ENCODE measurements at places on chromosomes 5 and 9. TPM values are rescaled to one million over a fixed set of nuclear protein-coding genes. Genes with fewer than 3 reads are reported as not detected.
A peak's percentile ranks its signal among the peaks of the same experiment; 100 is the strongest.

- no peak for DNase-seq
These were observed 125.1 kb upstream of the SGCD start for GRCh38 chr5:156201788-156202403.

GRCh38 chr5:174325431-174325830 is 279.9 kb downstream of the NSG2 start:
- DNase-seq, result no peak

- no peak for DNase-seq
These were observed 43.3 kb downstream of the PUM3 start for GRCh38 chr9:2800394-2801179.

GRCh38 chr5:150118561-150119229 is 32.3 kb upstream of the CSF1R start:
- DNase-seq, result no peak

DNA sequence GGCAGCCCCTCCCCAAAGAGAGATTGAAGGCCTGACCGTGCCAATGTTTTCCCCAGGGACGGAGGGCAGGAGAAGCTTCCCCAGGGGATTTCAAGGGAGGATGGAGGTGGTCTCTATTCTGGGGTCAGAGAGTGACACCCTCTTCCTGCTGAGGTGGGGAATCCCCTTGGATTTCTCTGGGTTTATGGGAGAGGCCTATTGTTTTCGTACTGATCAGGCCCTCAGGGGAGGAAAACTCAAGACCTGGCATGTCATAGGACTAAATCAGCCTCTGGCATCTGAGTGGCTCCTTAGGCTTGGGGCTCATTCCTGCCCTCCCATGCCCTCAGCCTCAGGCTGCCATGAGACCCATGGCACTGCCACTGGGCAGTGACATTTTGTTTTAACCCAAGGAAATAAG is 44.6 kb downstream of the IRF1 start:
- DNase-seq, result no peak

DNA sequence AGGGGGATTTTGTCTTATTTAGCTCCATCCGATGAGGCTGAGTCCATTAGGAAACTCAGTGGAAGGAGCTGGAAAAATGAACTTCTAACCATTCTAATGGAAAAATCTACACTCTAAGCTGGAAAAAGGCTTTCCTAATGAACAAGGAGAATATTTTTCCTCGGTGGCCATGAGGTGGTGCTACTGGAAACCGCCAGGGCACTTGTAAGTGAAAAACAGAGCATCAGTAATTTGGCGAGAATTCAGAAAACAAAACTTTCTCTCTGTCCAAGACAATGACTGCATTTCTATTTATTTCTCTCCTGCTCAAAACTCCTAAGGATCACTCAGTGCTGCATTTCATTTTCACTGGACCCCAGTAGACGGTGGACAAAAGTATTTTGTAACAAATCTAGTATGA is 237.6 kb downstream of the TENT4A start:
- DNase-seq, result no peak

DNA sequence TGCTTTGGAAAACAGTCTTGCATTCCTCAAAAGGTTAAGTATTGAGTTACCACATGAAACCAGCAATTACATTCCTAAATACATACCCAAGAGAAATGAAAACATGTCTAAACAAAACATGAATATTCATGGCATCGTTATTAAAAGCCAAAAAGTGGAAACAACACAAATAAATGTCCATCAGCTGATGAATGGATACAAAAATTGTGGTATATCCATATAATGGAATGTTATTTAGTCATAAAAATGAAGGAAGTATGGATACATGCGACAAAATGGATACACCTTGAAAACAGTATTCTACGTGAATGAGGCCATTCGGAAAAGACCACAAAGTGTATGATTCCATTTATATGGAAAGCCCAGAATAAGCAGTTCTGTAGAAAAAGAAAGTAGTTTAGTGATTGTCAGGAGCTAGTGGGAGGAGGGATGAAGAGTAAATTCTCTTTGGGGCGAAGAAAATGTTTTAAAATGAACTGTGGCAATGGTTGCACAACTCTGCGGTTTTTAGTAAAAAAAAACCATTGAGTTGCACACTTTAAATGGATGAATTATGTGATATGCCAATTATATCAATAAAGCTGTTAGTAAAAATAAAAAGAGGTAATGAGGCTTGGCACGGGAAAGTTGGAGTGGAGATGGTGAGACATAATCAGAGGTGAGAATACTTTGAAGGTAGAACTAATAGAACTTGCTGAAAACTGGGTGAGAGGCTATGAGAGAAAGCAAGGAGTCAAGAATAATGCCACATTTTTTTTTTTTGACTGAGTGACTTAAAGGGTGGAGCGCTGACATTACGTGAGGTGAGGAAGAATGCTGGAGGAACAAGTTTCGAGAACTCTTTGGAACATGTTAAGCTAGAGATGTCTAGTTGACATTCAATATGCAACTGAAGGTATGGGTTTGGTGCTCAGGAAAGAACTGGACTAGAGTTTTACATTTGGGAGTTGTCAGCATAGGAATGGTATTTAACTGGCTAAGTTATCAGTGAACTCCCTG is 194.9 kb upstream of the ZNF608 start:
- DNase-seq, result no peak

DNA sequence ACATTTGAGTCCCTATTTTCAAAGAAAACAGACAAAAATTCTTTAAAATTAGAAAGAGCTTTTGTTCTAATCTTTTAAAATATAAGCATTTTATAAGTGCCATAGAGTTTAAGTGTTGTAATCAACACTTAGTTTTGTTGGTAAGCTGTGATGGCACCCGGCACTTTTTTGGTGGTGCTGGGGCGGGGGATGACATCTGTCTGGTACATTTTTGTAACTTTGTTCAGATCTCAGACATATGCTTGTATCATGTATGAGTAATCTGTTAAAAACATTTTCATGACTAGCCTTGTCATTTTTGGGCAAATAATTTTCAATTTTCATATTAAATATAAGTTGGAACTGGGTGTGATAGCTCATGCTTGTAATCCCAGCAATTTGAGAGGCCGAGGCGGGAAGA is 51.7 kb downstream of the UBAP1 start:
- no peak for DNase-seq

DNA sequence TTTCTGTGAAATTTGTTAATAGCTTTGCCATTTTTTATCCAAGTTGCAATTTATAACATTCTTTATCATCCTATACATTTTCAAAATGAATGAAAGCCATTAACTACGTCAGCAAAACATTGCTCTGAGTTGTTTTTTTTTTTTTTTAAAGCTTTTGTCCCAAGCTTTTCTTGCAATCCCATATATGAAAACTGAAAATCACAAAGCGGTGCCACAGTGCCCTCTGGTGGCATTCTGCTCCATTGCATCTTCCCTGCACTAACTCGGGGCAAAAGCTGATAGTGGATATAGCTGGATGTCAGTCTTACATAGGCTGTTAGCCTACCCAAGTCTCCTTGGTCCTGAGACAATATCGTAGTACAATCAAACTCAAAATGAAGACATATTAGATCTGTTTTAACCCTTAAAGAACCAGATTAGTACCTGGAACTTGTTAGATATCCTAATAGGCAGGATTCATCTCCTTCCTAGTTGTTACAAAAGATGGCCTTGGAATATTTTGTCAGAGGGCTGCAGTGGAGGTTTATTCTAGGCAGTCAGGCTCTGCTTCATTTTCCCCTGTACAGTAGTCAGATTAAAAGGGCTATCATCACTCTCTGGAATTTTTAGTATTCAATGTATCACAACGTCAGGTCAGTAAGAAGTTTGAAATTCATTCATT is 669.9 kb downstream of the PTPRD start:
- no peak for DNase-seq

GRCh38 chr9:83981126-83981871 is 694 bp downstream of the RMI1 start:
- DNase-seq, result no peak

DNA sequence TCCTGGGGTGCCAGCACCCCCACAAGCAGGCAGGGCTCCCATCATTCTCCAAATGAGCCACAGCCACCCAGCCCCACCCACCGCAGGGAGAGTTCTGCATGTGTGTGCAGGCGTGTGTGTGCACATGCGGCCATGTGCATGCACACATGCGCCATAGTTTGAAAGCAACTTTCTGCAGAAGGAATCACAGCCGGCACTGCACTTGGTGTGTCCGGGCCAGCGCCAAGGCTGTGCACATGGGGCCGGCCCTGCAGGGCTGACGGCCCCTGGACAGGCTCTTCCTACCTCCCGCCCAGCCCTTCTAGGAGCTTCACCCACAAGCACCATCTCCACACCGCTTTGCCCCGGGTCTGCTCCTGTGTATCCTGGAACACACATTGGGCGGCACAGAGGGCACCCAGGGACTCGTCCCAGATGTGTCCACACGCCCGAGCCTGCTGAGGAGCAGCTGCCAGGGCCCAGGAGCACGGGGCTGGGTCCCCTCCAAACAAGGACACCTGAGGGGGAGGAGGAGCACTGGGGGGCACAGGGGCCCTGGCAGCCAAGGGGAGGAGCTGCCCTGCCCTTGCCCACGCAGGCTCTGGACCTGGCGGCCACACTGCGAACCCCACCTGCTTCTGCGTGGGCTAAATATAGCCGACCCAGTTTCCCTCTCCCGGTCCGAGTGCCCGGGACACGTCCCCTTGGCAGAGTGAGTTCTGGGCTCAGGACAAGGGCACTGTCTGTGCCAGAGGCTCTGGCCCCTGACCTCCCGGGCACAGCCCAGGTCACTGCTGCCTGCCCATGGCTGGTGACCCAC is 19.1 kb downstream of the TPPP start:
- peak; percentile 57 for DNase-seq

DNA sequence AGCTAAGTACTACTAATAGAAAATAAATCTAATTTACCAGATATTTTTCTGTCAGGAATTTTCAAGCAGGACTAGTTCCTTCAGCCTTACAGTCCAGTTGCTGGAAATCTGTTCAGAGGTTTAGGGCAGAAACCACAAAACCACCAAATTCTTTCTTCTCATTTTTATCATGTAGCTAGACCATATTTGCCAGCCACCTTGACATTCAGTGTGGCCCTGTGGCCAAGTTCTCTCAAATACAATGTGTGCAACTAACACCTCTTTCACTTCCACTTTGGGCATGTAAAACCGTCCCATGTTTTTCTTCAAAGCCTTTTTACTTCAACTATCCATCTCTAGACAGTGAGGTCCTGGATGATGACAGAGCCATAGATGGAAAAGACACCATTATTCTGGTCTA is 1133.2 kb upstream of the CDH18 start:
- DNase-seq, result no peak

DNA sequence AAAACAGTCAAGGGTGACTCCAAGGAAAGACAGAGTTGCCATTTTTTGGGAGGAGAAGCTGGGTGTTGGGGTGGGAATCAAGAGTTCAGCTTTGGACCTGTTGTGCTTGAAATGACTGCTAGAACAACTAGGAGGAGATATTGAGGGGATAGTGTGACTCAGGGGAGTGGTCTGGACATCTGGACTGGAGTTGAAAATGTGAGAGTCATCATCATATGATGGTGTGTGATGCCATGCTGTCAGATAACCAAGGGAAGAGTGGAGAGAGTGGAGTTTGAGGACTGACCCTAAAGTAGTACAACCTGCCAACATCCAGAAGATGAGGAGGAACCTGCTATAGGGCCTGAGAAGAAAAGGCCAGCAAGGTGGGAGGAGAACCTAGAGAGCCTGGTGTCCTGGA is 199.7 kb downstream of the ARHGEF28 start:
- no peak for DNase-seq

Gene PCDHA6
- 0.96 TPM for total RNA-seq

Gene SV2C
- total RNA-seq, result 0.59 TPM

Gene PLAC8L1
- not detected for total RNA-seq

Gene ACSL6
- 0.32 TPM for total RNA-seq

Gene CCNJL
- total RNA-seq, result 0.32 TPM

Gene STK32A
- 3.5 TPM for total RNA-seq

All from breast epithelium (tissue), 4 donors.